Renal cortex interstitium (tissue), 15 donors: ENCODE measurements at places on chromosomes 12 and 14. TPM values are rescaled to one million over a fixed set of nuclear protein-coding genes. Genes with fewer than 3 reads are reported as not detected.

The VRTN gene
- polyA plus RNA-seq, result not detected

The KRT1 gene
- polyA plus RNA-seq, result 0.11 TPM

The KRT75 gene
- polyA plus RNA-seq, result not detected

DNA sequence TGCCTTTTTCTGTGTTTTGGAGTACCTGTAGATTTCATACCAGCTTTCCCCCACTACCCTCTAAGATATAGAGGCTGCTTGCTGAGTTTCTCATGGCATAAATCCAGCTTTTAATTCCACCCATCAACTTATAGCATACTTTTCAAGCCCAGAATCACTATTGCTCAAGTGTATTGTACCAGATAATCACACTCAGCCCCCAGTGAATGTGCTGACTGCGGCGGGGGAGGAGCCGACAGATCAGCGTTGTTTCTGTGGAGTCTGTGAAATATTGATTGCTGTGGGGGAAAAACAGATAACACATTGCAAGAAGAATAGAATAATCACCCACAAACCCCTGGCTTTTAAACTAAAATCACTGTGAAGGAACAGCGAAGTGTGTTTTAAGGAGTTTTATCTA is 296.1 kb downstream of the TMEM132D start:
- DNase-seq, result no peak

- no peak for DNase-seq
Observed at GRCh38 chr12:89597210-89597609, 71.4 kb upstream of the POC1B start.

GRCh38 chr12:50186681-50187080 is 19.5 kb upstream of the CERS5 start:
- DNase-seq, result no peak
